H9 (cell line): ENCODE measurements at places on chromosomes 7 and 10. TPM values are rescaled to one million over a fixed set of nuclear protein-coding genes. Genes with fewer than 3 reads are reported as not detected.
A peak's percentile ranks its signal among the peaks of the same experiment; 100 is the strongest.

GRCh38 chr10:71072131-71072822 lies 140.1 kb upstream of the UNC5B start:
- H3K4me1 ChIP-seq: peaks cover 2% of the 10 kb centered on the region; the same call in 1 of the 2 replicates
- H3K4me3 ChIP-seq: no peak overlapping the region
- no peaks in the 10 kb centered on the region for H3K36me3 ChIP-seq
- DNase-seq: no peak
- H3K27ac ChIP-seq: no peak overlapping the region
- no peaks in the 10 kb centered on the region for H3K27me3 ChIP-seq

The MBLAC1 gene
- total RNA-seq: 1.6 and 1.9 TPM in 2 replicates

DNA sequence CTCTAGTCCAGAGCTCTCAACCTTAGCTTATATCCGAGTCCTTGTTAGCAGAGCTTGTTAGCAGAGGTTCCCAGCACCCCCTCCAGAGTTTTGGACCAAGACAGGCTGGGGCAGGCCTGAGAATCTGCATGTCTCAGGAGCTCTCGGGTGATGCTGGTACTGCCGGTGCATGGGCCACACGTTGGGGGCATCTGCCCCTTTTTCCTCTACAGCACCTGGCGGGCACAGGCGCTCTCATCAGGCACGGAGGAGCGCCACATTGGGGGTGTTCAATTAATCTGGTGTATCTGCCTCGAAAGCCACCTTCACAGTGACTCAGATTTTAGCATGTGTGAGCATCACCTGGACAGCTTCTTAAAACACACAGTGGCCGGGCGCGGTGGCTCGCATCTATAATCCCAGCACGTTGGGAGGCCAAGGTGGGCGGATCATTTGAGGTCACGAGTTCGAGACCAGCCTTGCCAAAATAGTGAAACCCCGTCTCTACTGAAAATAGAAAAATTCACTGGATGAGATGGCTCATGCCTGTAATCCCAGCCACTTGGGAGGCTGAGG lies 117.7 kb downstream of the ELFN1 start:
- no peak overlapping the region for H3K27ac ChIP-seq
- H3K27me3 ChIP-seq: no peaks in the 10 kb centered on the region
- no peak for DNase-seq
- peaks cover 4% of the 10 kb centered on the region; the same call in 2 of the 3 replicates for H3K36me3 ChIP-seq

- no peaks in the 10 kb centered on the region for H3K27me3 ChIP-seq
- no peaks in the 10 kb centered on the region for H3K36me3 ChIP-seq
- H3K4me3 ChIP-seq: no peak overlapping the region
- DNase-seq: no peak
- H3K27ac ChIP-seq: no peak overlapping the region
Measured at GRCh38 chr7:24025094-24025493, 258.9 kb upstream of the NPY start.

The GSTO2 gene
- 12.0 and 14.5 TPM in 2 replicates for total RNA-seq

The GPC2 gene
- 39.5 and 45.2 TPM in 2 replicates for total RNA-seq

- H3K27me3 ChIP-seq: no peaks in the 10 kb centered on the region; the same call in 1 of the 2 replicates
- no peak overlapping the region for H3K27ac ChIP-seq
- no peak overlapping the region for H3K4me3 ChIP-seq
- peaks cover 4% of the 10 kb centered on the region; the same call in 1 of the 2 replicates for H3K4me1 ChIP-seq
- DNase-seq: no peak
Measured at GRCh38 chr10:36187380-36188079, 545.4 kb upstream of the FZD8 start.

GRCh38 chr7:40099837-40100236 lies 34.6 kb downstream of the MPLKIP start:
- H3K27ac ChIP-seq: no peak overlapping the region
- DNase-seq: no peak
- H3K27me3 ChIP-seq: no peaks in the 10 kb centered on the region
- H3K4me1 ChIP-seq: no peaks in the 10 kb centered on the region; the same call in 1 of the 2 replicates

DNA sequence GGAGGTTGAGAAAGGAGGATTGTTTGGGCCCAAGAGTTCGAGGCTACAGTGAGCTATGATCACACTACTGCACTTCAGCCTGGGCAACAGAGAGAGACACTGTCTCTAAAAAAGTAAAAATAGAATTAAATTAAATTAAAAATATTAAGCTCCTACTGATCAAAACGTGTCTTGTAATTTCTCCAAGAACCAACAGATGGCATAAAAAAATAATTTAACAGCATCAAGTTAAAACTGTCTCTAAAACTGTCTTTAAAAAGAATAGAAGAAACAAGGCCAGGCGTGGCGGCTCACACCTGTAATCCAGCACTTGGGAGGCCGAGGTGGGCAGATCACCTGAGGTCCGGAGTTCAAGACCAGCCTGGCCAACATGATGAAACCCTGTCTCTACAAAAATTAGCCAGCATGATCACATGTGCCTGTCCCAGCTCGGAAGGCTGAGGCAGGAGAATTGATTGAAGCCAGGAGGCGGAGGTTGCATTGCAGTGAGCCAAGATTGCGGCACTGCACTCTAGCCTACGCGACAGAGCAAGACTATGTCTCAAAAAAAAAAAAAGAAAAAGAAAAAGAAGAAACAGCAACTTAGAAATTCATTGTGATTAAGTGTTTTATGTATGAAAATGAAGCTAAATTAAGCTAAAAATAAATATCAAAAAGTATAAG lies 24.5 kb downstream of the MTPAP start:
- no peak overlapping the region for H3K27ac ChIP-seq
- no peak for DNase-seq
- no peaks in the 10 kb centered on the region for H3K4me1 ChIP-seq
- no peak overlapping the region for H3K4me3 ChIP-seq
- H3K36me3 ChIP-seq: peaks cover 61% of the 10 kb centered on the region
- H3K27me3 ChIP-seq: no peaks in the 10 kb centered on the region

GRCh38 chr10:43254199-43254730 lies 12.6 kb downstream of the RASGEF1A start:
- H3K4me1 ChIP-seq: no peaks in the 10 kb centered on the region
- H3K27ac ChIP-seq: no peak overlapping the region
- DNase-seq: no peak
- no peaks in the 10 kb centered on the region; the same call in 1 of the 2 replicates for H3K36me3 ChIP-seq

DNA sequence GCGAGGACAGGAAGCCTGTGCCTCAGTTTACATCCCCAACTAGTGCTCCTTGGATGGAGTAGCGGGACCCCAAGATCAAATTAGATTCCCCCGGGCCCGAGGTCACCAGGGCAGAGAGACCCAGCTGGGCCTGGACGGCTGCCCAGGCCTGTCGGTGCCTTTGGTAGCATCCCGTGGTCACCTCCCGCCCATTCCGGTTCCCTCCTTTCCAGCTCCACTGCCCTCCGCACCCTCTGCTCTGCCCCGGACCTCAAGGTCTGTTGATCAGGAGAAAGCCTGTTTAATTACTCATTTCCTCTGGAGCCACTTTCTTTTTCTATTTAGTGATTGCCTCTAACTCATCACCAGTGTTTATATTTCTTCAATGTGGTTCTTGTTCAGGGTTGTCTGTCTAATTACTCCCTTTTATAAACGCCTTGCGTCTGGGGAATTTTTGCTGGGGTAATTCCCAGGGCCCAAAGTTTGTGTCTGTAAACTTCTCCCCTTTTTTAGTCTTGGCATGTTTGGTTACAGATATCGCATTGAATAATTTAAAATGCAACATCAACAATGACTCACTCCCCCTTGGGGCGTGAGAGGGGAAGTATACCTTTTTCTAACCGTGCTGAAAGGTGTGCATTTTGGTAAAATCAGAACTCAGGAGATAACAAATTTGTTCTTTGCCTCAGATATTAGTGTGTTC lies 1.9 kb downstream of the FOXK1 start:
- peak overlapping the region; percentile 65 for H3K4me3 ChIP-seq
- H3K27ac ChIP-seq: no peak overlapping the region
- no peak for DNase-seq
- H3K4me1 ChIP-seq: no peaks in the 10 kb centered on the region

DNA sequence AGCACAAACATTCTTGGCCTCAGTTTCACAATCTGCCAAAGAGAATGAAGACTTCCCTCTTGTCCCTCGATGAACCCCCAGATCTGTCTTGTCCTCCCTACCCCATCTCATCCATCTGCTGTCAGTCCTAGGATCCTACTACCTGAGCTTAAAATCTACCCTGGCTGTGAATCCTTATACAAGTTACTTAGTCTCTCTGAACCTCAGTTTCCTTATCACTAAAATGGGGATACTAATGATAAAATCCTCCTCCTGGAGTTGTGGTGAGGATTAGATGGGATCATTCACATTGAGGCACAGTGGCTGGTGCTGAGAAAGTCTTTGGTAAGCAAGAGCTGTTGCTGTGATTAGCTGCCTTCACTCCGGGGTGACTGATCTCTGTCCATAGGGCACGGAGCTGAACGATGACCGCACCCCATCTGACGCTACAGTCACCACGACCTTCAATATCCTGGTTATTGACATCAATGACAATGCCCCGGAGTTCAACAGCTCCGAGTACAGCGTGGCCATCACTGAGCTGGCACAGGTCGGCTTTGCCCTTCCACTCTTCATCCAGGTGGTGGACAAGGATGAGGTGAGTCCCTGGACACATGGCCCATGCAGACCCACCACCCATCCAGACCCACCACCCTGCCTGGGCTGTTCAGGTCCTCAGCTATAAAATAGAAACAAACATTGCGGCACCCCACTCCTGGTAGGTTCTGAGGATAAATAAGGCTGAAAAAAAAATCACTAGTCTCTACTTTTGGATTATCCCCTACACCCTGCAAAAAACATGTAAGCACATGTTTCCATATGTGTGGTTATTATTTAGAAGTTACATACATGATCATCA lies 102.5 kb downstream of the C10orf105 start:
- DNase-seq: no peak
- H3K4me3 ChIP-seq: no peak overlapping the region
- H3K27ac ChIP-seq: no peak overlapping the region
- H3K27me3 ChIP-seq: no peaks in the 10 kb centered on the region
